LHCN-M2 (cell line): ENCODE measurements at places on chromosomes 3 and 15. TPM values are rescaled to one million over a fixed set of nuclear protein-coding genes. Genes with fewer than 3 reads are reported as not detected.

The STRC gene
- not detected in 2 replicates for total RNA-seq

The CCR5 gene
- total RNA-seq = not detected in 2 replicates

- peak; percentile 19 for DNase-seq
Observed at GRCh38 chr3:191136347-191136746, 62.7 kb upstream of the OSTN start.

DNA sequence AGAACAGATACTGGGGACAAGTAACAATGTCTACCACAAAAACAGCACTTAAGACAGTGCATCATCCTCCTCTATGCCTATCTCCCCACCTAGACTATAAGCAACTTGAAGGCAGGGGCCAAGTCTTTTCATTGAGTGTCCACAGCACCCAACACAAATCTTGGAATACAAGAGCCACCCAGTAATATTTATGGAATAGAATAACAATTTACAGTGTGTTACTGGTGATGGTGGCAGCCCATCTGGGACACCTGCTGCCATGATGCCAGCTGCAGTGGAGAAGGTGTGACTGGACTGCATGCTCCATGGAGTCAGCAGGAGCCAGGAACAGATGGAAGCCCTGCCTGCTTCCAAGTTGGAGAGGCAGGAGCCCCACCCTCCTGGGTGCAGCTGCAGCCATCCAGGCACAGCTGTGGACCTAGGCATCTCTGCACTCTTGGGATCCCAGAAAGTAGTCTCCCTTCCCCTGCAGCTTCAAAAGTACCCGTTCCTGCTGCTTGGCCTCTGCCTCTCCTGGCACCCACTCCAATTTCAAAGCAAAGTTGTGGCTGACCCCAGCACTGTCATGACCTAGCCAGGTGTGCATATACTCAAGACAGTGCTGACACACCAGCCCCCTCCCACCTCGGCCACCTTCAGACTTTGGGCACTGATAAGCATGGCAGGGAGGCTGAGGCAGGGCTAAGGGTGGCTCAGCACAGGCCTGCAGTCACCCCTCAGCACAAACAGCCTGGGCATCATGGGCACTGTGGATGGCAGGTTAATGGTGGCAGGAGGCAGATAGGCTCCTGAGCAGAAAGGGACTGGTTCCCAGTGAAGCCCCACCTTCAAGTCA is 94.5 kb downstream of the TPRA1 start:
- no peak for DNase-seq

The DZIP1L gene
- total RNA-seq = 18.3 and 18.9 TPM in 2 replicates

DNA sequence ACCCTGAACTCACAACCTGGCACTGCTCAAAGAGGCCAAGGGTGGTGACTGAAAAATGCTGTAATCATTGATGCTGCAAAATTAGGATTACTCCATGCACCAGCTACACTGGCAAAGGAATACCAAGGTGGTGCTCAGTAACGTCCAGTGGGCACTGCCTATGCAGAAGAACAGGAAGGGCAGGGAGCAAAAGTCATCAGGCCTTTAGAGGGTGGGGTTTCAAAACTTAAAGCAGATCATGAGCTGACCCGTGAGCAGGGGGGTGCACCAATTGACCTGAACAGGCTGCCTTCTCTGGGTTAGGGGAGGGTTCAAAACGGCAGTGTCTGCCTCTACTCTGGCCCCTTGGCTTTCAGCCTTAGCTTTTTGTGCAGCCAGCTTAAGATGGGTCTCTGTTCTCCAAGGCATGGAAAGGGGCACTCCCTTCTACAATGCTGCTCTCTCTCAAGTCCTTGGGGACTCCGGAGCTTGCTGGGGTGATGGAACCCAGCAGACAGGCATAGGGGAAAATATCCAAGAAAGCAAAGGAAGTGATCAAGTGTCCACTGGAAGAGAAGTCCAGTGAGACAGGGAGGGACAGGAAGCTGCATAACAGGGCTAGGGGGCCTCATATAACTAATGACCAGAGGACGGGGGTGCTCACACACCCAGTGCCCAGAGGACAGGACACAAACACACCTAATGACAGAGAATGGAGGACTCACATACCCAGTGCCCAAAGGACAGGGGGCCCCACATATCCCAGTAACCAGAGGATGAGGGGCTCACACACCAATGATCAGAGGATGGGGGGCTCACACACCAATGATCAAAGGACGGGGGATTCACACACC is 11.4 kb downstream of the RAB6B start:
- DNase-seq = no peak

The DYNLT2B gene
- 21.1 and 28.0 TPM in 2 replicates for total RNA-seq

GRCh38 chr3:130779486-130779885 is 32.9 kb upstream of the PIK3R4 start:
- no peak for DNase-seq

DNA sequence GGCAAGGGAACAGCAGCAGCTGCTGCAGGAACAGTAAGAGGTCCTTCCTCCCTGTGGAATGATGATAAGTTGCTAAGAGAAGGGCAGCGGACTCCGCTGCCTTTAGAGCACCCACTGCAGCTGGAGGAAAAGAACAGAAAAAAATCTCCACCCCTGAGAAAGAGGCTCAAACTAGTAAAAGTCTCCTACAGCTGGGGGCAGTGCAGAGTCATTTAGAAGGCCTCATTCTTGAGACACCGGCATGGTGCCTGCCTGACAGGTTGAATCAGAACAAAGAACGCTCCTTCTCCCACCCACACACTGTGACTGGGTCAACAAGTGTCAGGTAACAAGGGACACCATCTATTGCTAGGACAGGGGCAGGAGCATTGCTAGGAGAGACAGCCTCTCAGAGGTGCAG is 188.4 kb downstream of the ABHD5 start:
- DNase-seq = peak; percentile 21

DNA sequence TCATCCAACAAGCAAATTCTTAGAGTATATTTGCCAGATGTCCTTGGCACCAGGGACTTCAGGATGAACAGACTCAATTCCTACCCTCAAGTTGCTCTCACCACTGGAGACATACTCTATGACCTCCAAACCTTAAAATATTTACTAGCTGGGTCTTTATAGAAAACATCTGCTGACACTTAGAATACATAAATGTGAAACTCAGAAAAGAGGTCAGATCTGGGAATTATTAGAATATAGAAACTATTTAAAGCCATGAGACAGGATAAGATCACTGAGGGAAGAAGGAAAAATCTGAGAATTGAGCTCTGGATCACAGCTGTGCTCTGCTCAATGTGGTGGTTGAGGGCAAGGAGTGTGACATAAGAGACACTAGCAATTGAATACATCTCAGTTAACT is 695.4 kb upstream of the UBE2E2 start:
- DNase-seq = no peak

DNA sequence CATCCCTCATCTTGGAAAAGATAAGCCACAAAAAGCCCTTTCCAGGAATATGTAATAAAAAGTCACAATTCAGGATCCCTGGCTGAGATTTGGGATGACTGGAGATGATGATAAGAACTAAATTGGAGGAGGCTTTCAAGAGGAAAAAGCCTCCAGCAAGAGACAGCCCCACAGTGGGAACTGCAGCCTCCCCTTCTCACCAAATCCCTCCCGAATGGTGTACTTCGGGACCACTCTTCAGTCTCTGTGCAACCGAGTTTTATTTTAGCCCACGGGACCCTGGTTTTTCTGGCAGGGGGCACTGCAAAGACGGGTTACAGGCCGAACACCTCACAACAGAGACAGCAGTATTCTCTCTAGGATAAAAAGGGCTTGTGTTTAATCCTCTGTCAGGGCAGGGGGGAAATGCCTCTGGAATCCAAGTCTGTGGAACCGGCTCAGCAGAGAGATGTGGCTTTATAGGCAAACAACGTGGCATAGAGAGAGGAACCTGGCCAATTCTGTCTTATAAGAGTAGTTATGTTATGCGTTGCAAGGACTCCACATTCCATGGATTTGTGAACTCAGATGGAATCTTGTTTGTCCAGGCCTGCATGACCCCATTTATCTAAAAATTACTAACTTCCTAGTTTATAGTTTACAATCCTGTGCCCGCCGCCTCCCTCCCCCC is 1.2 kb upstream of the LMCD1 start:
- DNase-seq = no peak

DNA sequence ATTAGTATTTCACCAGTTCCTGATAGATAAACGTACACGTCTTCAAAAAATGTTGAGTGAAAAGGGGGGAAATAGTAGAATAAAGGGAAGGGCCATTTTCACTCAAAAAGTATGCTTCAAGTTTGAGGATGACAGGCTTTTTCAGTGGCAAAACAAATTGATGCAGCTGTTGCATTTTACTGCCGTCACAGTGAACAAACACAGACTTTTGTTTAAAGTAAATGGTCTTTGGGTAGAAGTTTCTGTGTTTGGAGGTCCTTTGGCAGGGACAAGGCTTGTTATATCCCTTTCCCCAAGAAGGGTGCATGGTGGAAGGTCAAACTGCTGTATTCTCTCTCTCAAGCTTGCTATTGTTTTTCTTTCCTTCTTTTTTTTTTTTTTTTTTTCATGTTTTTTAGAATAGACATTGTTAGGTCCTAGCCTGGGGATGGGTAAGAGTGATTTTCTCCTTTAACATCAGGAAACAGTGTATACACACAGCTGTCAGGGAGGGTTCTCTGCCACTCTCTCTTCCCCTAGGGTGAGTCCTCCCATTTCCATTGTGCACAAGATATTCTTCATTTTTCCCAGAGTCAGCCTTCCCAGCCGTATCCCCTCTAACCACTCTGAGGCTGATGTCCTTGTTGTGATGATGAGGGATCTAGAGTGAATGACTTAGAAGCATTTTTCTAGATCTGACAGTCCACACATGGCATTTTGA is 6.6 kb upstream of the SUCNR1 start:
- DNase-seq = peak; percentile 82

DNA sequence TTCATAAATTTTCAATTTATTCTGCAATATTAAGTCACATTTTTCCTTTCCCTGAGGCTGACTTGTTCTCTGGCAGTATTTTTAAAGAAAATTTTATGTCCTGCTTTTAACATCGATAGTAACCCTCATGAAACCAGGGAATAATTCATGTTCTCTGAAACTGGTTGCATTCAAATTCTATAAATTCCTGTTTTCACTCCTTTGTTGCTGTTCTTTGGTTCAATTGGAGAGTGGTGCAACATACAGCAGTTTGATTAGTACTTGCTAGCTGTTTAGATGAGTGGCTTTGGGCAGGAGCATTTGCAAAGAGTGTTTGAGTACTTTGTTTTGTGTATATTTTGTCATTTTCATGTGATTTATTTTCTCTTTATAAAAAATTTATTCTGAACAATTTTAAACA is 19.2 kb downstream of the ZIC1 start:
- DNase-seq = no peak

DNA sequence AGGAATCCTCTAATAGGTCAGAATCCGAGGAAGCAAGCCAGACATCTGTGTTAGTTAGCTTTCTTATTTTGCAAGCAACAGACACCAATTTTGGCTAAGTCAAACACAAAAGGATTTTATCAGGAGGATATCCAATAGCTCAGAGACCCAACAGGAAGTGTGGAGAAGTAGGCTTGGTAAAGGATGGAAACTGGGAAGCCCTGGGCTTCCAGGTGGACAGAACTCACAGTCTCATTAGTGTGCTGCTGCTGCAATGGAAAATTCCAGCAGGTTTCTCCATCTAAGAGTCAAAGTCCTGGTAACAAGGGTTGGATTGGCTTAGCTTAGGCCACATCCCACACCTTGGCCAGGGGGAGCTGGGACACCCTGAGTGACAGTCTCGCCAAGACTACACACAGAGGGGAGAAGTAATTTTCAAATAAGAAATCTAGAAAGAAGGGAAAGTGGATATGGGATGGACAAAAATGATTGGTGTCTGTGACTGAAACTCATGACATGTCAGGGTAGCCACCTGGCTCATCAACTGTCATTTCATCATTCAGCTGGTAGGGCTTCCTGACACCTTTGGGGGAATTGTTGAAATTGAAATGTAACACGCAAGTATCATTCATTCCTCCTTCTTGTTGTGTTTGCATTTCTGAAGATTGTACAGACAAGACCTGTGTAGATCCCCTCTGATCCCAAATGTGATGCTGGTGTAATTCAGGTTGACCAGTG is 158.6 kb downstream of the THSD4 start:
- no peak for DNase-seq

GRCh38 chr3:10411598-10412332 is 90.9 kb upstream of the SEC13 start:
- no peak for DNase-seq

DNA sequence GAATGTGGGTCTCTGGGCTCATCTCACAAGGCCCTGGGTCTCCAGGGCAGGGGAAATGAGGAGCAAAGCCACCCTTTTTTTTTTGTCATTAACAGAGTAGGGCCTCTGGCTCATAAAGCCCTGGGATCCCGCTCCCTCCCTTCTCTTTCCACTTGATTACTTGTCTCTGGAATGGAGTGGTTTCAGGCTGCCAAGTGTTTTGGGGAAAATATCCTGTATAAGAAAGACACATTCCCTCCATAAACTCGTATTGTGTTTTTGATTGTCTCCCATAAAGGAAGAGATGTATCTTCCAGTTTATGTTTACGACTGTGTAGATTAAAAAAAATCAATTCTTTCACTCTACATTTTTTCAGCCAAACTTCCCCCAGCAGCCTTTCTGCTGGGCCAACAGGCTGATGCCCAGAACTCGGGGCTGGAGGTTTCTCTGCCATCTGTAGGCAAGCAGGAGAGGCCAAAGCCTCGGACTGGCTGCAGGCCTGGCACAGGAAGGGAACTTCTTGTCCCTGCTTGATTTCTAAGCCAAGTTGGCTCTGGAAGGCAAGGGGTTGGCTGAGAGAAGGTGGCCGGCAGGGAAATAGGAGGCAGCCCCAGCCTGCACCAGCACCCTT is 49.4 kb upstream of the INSYN1 start:
- no peak for DNase-seq

GRCh38 chr15:78620021-78620526 is 722 bp downstream of the CHRNA3 start:
- peak; percentile 4 for DNase-seq

GRCh38 chr3:9185701-9186100 is 63.7 kb downstream of the SRGAP3 start:
- no peak for DNase-seq

GRCh38 chr15:44009038-44009437 is 182.2 kb downstream of the WDR76 start:
- DNase-seq = peak; percentile 68

The CNTN4 gene
- total RNA-seq = not detected in 2 replicates

DNA sequence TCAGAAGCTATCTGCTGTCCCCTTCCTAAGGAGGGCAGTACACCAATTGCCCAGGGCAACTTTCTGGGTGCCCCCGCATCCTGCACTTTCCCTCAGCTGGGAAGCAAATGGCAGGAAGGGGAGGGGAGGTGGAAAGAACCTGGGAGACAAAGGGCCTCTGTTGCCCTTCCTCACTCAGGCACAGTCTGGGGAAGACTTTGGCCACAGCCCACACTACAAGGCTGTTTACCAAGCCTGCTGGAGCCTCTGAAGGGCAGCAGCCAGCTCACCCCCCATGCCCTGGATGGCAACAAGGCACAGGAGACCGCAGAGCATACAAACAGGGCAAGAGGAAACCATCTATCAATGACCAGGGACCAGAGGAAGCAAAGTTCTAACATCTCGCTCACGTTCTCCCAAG is 42.4 kb downstream of the ARRDC4 start:
- no peak for DNase-seq

The GPR27 gene
- not detected in 2 replicates for total RNA-seq

The ZMYND10 gene
- 1.3 and 1.9 TPM in 2 replicates for total RNA-seq

The UACA gene
- total RNA-seq = 41.1 and 48.2 TPM in 2 replicates
